ENCODE measurements at places on chromosomes 16 and 17.

DNA sequence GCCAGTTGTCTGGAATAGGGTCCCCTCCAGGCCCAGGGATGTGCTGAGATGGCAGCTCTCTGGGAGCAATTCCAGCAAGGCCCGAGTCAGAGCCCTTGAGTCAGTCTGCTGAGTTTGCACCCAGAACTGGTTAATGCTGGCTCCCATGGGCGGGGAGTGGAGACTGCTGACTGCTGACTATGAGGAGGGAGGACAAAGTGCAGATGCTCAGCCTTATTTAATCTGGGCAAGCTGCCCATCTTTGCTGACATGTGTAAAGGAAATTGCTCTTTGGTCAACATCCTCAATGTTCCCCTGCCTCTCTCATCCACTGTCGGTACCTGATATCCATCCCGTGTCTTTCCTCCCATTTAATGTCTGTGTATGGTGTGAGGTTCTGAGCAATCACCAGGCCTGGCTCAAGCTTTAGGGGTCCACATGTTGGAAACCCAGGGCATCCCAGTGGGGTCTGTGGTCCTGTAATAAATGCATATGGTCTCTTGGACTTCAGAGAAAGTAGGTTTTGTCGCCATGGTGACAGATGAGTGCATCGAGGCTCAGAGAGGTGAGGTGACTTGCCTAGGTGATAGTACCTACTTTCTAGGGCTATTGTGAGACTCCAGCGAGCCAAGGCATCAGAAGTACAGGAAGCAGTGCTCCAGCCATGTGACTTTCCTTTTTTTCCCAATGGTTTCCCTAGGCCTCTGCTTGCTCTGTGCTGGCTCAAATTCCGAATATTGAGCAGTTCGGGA, 20.0 kb upstream of the RNF135 start:
- peak; percentile 62 for DNase-seq

- peak; percentile 17 for DNase-seq
Observed at GRCh38 chr16:51818342-51818944, 667.4 kb upstream of the SALL1 start.

DNA sequence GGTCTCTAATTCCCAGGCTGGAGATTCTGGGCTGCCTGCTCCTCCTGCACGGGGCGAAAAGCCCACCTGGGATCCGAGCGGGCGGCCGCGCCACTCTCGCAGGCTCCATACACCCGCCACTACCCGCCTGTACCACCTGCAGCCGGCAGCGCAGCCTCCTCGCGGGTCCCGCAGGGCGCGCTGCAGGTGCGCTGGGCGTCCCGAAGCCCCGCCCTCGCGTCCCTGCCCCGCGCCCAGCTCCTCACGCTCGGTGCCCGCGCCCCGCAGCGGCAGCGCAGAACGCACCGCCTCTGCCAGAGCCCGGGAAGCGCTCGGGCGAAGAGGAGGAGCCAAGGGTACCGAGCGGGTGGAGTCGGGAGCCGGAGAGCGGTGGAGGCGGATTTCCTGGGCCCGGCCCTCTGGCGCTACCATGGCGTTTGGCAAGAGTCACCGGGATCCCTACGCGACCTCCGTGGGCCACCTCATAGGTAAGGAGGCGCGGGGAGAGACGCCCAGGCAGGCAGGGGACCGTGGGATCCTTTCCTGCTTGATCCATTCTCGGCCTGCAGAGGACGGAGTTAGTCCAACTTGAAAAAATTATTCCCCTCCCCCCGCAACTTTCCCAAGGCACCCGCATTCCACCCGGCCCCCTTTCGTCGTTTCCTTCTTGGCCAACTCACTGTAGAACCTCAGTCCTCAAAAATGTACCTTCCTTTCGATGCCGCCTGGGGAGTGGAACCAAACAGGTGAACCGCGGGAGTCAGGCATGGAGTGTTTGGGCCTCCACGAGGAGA, at the start of gene TOM1L1:
TSS of gene TOM1L1 (plus strand) at position 396 of the 773 bp plus-strand sequence. CDS start at position 410, 14 bp downstream.
- peak; percentile 21 for DNase-seq

DNA sequence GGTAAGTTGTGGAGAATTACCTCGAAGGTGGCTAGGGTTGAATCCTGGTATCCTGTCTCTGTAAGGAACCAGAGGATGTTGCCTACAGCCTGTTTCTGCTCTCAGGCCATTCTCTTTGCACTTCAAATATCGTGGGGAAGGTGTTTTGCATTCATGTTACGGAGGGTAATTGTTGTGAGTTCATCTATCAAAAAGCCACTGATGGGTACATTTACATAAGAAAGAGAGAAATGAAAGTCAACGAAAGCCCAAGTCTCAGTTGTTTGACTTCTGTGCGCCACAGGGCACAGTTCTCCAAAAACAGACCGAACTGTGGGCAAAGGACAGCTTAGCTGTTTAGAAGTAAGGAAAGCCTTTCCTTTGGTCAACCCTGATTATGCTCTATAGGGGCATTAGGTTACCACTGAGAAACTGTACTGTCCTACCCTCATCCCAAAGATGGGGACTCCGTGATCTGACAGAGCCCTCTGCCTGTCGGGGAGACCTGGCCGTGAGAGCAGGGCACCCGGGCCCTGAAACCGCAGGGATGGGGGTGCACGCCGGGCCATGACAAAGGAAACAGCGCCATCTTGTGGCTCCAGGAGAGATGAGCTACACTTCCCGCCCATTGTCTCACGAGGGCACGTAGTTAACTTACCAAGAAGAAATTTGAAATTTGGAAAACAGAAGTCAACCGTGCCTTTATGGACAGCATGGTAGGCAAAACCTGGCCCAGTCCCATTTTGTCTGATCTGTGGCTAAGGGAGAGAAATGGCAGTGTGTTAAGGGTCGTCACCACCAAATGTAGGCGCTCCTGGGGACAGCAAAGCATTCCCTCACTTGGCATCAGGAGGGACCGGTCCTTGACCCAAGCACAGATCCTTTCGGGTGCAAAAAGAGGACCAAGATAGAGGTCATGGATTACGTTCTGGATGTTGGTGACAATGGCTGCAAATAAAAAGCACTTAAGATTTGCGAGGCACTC, 74.5 kb upstream of the DYNLRB2 start:
- DNase-seq, result peak; percentile 17

DNA sequence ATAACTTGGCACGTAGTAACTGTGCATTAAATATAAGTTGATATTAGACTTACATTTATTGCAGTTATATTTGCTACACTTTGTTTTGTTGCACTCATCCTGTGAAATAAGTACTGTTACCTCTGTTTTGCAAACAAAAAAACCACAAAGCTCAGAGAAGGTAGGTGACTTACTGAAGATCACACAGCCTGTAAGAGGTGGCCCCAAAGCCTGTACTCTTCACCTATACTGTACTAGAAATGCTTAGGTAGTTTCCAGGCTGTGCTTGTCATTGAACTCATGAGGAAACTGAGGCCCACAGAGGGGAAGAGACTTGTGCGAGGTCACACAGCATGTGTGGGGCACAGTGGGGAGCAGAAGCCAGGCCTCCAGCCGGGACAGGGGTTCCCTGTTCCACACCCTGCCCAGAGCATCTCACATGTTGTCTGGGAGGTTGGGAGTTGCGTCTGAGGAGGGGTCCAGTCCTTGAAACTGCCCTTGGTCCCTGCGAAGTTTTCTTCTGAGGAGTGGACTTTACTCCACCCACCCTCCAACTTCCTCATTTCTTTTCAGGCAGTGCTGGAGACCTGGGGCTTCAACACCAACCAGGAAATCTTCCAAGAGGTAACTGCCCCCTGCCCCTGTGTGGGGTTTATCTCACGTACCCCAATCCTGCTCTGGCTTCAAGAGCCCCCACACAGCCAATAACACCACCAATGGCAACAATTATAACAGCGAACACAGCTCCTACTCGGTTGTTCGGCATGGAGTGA, 13.0 kb downstream of the CETP start:
- no peak for DNase-seq

DNA sequence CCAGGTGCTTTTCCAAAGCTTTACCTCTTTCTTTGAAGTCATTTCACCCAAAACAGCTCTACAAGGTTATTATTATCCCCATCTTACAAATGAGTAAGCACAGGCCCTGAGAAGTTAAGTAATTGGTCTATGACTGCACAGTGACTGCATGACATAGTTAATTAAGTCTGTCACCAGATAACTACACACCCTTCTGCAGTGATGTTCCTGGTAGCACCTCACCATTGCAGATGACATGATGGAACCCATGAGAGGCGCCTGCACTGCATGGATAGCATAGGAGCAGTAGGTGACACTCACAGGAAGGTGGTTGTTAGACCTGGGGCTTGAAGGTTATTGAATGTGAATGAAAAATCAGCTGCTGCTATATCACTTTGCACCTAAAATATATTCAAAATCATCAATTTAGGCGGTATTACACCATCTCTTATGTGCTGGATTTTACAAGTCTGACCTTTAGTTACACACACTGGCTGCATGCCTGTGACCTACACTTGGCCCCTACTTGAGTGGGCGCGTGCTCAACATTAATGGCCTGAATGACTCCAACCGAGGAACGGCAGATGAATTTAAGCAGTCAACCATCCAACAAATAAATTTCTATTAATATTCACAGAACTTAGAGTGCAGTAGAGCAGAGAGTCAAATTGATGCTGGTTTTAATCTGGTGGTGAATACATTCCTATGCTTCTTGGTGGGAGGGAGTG, 239.6 kb downstream of the CDH11 start:
- DNase-seq, result no peak

DNA sequence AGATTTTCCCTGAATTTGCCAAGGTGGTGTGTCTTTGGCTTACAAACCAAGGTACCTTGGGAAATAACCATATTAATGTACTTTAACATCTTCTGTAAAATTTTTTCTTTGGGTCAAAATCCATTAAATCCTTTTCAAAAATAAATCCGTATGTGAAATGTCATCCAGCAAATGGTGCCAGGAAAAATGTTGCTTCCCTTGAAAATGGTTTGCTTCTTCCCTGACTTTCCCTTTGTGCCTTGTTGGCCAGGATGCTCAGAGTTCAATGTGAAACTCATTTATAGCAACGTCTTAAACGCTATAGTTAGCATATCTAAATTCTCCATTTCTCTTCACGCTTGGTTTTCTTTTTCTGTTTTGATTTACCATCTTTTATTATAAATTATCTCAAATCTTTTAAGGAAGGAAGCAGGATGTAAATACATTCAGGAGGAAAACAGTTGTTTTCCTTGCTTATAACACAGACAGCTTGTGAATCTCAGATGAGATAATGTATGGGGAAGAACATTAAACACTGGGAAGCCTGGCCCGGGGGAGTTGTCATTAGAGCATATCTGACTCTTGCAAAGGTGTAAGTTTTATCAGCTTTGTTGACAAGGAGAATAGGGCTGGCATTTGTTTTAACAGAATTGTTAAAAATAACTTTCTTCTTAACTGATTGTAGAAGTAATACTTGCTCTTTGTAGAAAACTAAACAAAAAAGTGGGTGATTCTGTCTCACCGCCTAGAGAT, 42.1 kb downstream of the GPRC5B start:
- no peak for DNase-seq

DNA sequence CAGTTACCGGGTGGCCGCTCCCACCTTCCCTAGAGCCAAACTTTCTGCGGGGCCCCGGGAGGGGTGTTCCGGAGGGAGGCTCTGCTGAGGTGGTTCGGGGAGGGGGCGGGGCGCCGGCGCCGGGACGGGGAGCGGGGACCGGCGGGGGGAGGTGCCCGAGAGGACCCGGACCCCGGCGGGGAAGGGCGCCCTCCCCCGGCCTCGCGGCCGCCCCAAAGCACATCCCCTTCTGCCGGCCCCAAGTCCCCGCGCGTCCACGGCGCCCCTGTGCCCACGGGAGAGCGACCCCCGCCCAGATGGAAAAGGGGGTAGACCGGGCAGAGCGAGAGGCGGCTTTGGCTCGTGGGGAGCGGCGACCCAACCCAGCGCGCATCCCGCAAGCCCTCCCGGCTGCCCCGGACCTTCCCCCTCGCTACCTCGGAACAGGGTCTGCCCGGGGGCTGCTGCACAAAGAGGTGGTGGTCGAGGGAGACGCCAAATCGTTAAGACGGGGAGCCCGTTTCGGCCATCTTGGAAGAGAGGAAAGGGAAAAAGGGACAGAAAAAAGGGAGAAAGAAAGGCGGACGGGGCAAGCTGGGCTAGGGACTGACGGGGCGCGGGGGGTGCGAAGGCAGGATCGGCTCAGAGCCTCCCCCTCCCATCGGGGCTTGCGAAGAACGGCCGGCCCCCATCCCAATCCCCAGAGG, 530 bp downstream of the PCGF2 start:
- no peak for DNase-seq

DNA sequence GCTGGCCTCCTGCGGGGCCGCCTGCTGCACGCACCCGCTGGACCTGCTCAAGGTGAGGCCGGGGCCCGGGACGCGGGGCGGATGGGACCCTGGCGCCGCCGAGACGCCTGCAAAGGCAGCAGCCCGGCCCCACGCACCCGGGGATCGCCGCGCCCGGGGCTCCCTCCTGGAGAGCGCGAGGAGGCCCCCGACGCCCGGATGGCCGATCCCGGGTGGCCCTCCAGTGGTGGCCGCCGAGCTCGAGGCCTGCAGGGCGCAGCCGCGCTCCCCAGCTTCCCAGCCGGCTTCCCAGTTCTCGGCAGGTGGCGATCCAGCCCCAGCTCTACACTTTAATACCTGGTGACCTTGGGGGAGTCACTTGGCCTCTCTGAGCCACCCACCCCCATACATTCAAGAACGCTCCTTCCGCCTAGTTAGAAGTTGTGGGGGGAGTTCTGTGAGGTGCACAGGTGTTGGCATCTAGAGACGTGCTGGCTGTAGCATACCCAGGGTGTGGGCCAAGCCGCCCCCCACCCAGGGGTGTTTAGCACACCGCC, 452 bp downstream of the SLC25A10 start:
- DNase-seq, result no peak

All from fibroblast of the conjunctiva (primary cell).